ENCODE measurements at places on chromosomes 13 and 19.

GRCh38 chr19:1063030-1063908 is 3.7 kb upstream of the ARHGAP45 start:
- peaks cover 35% of the 10 kb centered on the region for H3K4me1 ChIP-seq
- no peaks in the 10 kb centered on the region for H3K36me3 ChIP-seq
- no peak overlapping the region for H3K4me3 ChIP-seq
- no peak overlapping the region for H3K27ac ChIP-seq

DNA sequence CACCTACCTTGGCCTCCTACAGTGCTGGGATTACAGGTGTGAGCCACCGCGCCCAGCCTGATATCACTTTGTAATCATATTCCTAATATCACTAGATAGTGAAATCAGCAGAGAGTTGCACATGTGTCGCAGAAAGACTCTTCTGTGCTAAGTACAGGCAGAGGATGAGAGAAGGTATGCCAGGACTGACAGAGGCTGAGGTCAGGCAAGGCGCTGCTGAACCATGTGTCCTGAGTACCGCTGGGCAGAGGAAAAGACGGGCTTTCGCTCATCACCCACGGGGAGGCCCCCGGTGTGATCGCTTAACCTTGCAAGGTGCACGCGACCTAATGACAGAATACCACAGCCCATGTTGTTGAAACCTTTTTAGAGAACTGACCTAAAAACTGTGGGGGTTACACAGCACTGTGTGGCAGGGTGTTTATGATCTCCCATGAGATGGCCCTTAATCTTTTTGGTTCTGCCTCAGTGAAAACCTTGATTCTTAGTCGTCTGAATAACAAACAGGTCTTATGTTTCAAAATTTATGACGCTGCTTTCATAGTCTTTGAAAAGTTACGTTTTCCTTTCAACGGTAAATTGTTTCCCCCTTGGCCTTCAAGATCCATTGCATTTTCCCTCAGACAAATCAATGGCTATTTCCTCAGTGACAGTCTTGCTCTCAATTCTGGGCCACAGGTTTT is 12.2 kb downstream of the GJA3 start:
- no peaks in the 10 kb centered on the region for H3K27me3 ChIP-seq
- no peak overlapping the region for H3K27ac ChIP-seq
- H3K4me1 ChIP-seq: no peaks in the 10 kb centered on the region
- no peaks in the 10 kb centered on the region for H3K36me3 ChIP-seq
- DNase-seq: no peak

- DNase-seq: no peak
- H3K27me3 ChIP-seq: no peaks in the 10 kb centered on the region
- H3K27ac ChIP-seq: no peak overlapping the region
- H3K36me3 ChIP-seq: no peaks in the 10 kb centered on the region
- no peaks in the 10 kb centered on the region for H3K4me1 ChIP-seq
Measured at GRCh38 chr13:64553411-64554129, 2676.6 kb downstream of the PCDH9 start.

- no peaks in the 10 kb centered on the region for H3K4me1 ChIP-seq
- H3K27me3 ChIP-seq: no peaks in the 10 kb centered on the region
- no peak overlapping the region for H3K27ac ChIP-seq
- H3K4me3 ChIP-seq: no peak overlapping the region
- DNase-seq: no peak
Measured at GRCh38 chr13:39451860-39452301, 151.1 kb downstream of the LHFPL6 start.

DNA sequence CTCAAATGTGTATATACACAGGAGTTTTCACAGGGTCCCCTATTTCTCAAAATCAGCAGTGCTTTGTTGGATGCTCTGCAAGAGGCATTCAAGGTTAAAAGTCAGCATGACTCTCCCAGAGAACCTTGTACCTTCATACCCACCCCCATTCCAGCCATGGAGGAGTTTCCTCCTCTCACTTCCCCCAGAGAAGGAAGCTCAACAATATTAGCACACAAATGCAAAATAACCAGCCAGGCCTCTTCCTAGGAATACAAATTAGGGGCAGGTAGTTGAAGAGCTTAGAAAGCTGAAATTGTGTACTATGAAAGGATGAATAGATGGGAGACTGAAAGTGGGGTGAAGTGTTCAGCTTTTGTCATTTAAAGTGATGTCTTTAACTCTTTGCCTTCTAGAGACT is 43.8 kb downstream of the SPRY2 start:
- H3K36me3 ChIP-seq: no peaks in the 10 kb centered on the region
- DNase-seq: no peak
- no peak overlapping the region for H3K27ac ChIP-seq
- no peak overlapping the region for H3K4me3 ChIP-seq

DNA sequence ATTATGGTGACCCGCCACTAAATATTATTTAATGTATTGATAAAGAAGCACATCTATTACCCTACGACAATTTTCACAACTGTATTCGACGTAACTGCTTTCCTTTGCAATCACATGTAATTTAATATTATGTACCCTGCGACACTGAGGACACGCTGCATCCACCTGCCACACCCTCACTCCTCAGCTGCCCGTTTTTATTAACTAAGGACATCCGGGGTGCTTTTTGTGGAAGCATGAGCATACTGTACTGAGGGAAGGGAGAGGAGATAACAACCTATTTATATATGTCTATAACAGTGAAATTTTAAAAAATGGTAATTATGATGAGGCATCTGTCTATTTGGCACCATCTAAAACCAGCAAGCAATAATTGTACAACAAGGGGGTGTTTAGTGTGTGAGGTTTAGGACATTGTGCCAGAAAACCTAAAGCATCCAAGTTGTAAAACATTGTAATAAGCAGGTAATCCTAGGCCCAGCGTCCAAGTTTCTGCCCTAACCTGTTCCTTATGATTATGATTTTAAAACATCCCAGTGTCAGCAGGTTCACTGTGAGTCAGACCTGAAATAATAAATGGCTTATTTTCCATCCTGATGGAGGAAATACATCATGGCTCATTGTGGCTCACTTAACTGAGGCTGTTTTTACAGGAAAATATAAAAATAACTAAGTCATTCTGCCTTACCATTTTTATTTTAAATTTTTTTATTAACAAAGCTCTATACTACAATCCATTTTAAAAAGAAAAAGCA is 56.3 kb downstream of the FOXO1 start:
- peaks cover 94% of the 10 kb centered on the region for H3K4me1 ChIP-seq
- H3K27ac ChIP-seq: no peak overlapping the region
- no peak for DNase-seq
- no peaks in the 10 kb centered on the region for H3K36me3 ChIP-seq
- H3K4me3 ChIP-seq: no peak overlapping the region

- no peaks in the 10 kb centered on the region for H3K27me3 ChIP-seq
- H3K36me3 ChIP-seq: no peaks in the 10 kb centered on the region
- no peak overlapping the region for H3K4me3 ChIP-seq
- H3K4me1 ChIP-seq: no peaks in the 10 kb centered on the region
Measured at GRCh38 chr13:74316547-74316946, 182.3 kb upstream of the KLF12 start.

- H3K27ac ChIP-seq: no peak overlapping the region
- no peak overlapping the region for H3K4me3 ChIP-seq
- no peaks in the 10 kb centered on the region for H3K36me3 ChIP-seq
Measured at GRCh38 chr13:94344126-94344818, 135.2 kb downstream of the DCT start.

GRCh38 chr19:12521996-12522395 is 29.3 kb downstream of the ZNF564 start:
- no peak overlapping the region for H3K4me3 ChIP-seq
- no peaks in the 10 kb centered on the region for H3K4me1 ChIP-seq
- H3K36me3 ChIP-seq: peaks cover 17% of the 10 kb centered on the region
- DNase-seq: no peak
- H3K27me3 ChIP-seq: no peaks in the 10 kb centered on the region

DNA sequence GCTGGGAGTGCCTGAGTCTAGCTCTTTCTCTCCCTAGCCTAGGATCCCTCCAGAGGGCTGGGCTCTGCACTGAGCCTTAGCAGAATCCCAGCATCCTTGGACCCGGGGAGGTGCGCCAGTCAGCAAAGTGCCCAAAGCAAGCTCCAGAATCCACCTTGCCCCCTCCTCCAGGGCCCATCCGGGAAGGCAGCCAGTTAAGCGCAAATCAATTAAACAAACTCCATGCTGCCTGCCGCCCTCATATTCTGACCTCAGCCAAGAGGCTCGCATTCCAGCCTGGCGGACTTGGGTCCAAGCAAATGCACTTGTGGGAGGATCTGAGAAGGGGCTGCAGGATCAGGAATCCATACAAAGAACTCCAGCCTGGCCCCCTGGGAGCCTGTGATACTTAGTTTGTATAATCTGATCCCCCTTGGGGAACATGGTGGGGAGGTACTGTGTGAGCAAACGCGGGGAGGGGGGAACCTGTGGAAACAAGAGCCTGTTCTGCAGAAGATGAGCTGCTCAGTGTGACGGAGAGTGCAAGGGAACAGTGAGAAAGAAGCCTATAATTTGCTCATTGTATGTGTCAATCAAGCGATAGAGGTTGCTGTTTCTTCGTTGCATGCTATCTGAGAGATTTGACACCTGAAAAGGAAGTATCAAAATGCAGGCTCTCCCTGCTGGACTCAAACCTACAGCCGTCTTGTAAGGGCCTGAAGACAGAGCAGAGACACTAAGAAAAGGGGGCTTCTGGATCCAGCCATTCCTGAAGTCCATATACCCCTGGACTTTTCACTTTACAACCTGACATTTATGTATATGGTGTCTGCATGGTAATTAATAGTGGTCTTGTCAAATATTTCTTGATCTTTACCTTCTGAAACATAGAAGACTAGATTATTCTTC is 29.4 kb downstream of the ZNRF4 start:
- no peak overlapping the region for H3K4me3 ChIP-seq
- no peak for DNase-seq
- no peak overlapping the region for H3K27ac ChIP-seq
- no peaks in the 10 kb centered on the region for H3K4me1 ChIP-seq
- H3K36me3 ChIP-seq: no peaks in the 10 kb centered on the region

- no peak for DNase-seq
- H3K36me3 ChIP-seq: peaks cover 9% of the 10 kb centered on the region
- no peaks in the 10 kb centered on the region for H3K27me3 ChIP-seq
- H3K4me1 ChIP-seq: no peaks in the 10 kb centered on the region
Measured at GRCh38 chr19:52722062-52723003, 12.5 kb downstream of the ZNF611 start.

DNA sequence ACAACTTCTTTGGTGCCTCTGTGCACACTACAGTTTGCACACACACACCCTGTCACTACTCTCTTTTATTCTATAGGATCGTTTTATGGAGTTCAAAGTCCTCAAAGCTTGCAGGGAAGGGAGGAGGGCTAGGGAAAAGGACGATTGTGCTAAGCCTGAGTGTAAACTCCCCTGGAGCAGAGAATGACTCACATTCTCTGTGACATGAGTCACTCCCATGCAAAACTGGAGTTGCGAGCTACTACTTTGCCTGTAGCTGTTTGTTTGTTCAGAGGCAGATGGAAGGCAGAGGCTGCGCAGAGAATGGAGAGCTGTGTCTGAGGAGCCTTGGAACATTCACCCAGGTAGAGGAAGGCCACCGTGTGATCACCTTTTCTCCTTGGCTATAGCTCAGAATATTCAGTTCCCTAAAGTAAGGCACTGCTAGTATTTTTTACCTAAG is 80.5 kb upstream of the MBNL2 start:
- H3K4me1 ChIP-seq: no peaks in the 10 kb centered on the region
- no peak for DNase-seq
- H3K4me3 ChIP-seq: no peak overlapping the region
- H3K36me3 ChIP-seq: no peaks in the 10 kb centered on the region

- H3K27ac ChIP-seq: no peak overlapping the region
- no peaks in the 10 kb centered on the region for H3K27me3 ChIP-seq
- no peaks in the 10 kb centered on the region for H3K4me1 ChIP-seq
- DNase-seq: no peak
- no peaks in the 10 kb centered on the region for H3K36me3 ChIP-seq
Measured at GRCh38 chr13:93496985-93497673, 270.5 kb downstream of the GPC6 start.

DNA sequence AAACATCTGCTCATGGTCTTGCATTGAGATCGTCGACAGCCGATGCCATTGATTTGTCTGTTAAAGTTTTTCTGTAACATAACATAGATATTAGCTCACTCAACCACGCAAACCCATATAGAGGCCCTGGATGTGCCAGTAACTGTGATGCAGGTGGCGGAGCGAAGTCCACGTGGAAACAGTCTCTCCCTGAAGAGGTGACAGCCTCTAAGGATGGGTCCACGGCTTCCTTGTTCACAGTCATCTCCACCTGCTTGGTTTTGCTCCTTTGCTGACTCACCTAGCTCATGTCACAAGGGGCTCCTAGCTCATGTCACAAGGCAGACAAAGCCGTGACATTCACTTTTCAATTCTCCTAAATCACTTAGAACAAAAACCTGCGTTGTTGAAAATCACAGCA is 42.4 kb upstream of the FARP1 start:
- DNase-seq: no peak
- H3K27ac ChIP-seq: no peak overlapping the region
- H3K36me3 ChIP-seq: no peaks in the 10 kb centered on the region
- H3K4me1 ChIP-seq: no peaks in the 10 kb centered on the region
- no peak overlapping the region for H3K4me3 ChIP-seq
- H3K27me3 ChIP-seq: no peaks in the 10 kb centered on the region

DNA sequence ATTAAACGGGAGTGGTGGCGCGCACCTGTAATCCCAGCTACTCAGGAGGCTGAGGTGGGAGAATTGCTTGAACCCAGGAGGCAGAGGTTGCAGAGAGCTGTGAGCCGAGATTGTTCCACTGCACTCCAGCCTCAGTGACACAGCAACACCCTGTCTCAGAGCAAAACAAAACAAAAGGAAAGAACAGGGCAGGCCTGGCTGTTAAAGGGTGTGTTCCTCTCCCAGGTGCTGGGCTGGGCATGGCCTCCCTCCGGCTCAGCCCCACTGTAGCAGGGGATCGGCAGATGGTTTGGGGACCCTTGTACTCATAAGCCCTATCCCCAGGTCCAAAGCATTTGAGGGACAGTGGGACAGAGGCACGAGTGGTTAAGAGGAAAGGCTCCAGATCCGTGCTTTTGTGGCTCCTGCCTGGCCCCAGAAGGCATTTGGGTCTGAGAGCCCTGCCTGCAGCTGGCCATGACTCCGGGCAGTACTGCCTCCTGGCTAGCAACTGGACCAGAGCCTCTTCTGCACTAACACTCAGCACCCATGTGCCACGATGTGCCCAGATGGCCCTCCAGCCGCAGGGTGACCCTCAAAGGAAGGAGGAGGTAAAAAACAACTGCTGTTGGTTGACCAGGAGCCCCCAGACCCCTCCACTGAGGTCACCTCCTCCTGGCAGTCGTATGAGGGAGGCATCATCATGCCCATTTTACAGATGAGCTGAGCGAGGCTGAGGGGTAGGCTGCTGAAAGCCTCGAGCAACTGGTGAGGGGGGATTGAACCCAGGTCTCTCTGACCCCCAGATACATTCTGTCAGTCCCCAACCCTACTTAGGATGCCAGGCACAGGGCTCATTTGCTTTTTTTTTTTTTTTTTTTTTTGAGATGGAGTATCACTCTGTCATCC is 10.0 kb downstream of the RFX1 start:
- H3K27ac ChIP-seq: no peak overlapping the region
- peaks cover 21% of the 10 kb centered on the region for H3K4me1 ChIP-seq
- no peak for DNase-seq
- H3K36me3 ChIP-seq: peaks cover 10% of the 10 kb centered on the region
